ENCODE measurements at places on chromosomes 1 and 21.

DNA sequence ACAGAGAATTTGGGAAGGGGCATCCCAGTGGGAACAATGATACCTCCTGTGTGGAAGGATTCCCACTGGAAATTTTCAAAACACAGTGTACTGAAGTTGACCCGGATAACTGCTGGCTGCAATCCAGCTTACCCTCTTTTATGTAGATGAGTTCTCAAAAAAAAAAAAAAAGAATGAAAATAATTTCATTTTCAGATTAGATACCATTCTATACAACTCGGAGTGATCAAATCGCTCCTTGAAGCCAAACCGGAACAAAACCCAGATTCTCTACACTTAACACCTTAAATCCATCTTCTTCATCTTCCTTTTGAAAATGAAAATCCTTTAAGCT is 69.1 kb downstream of the KAZN start:
- DNase-seq = no peak

GRCh38 chr21:30354308-30355005 is 6.1 kb upstream of the KRTAP23-1 start:
- no peak for DNase-seq

DNA sequence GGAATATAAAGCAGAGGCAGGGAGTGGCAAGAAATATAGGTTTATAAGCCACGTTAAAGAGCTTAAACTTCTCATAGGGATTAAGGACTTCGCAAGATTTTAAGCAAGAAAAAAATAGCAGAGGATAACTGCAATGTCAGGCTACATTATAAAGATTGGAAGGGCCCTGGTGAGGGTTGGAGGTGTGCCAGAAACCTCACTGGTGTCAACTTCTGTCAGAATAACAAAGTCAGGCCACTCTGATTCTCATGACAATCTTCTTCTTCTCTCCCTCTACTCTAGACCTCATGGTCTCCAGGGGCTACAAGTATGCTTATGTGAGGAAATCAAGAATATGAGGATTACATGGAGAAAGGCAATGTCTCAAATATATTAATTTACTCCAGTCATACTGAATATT is 32.6 kb upstream of the FMO2 start:
- DNase-seq = no peak

DNA sequence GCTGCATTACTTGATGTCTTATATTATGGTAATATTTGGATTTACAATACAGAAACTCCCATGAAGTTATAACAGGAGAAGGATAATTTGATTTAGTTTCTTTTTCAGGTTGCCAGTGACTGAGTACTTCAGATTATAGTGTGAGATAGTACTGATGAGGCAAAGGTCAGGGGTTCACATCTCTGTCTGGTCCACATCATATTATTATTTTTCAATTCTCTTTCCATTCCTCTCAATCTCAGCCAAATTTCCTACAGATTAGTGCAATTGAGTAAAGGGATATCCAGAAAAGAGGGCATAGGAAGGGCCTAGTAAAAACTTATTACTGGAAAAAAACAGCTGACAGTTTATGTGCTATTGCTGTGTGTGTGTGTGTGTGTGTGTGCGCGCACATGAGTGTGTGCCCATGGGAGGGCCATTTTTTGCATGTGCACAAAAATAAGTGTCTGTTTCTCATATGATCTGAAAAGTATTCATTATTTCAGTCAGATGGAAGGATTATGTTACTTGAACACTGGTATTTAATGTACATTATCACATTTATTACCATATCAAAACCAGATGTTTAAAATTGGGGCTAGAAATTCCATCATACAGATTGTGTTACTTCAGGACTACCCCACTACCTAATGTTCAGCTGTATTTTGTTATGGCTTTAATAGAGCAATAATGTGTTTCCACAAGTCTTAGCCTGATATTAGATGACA is 78.3 kb upstream of the KCNK2 start:
- no peak for DNase-seq

GRCh38 chr1:82162486-82163420 is 362.0 kb downstream of the ADGRL2 start:
- no peak for DNase-seq

- no peak for DNase-seq
These were observed 9.5 kb upstream of the PADI3 start for GRCh38 chr1:17239420-17239819.

DNA sequence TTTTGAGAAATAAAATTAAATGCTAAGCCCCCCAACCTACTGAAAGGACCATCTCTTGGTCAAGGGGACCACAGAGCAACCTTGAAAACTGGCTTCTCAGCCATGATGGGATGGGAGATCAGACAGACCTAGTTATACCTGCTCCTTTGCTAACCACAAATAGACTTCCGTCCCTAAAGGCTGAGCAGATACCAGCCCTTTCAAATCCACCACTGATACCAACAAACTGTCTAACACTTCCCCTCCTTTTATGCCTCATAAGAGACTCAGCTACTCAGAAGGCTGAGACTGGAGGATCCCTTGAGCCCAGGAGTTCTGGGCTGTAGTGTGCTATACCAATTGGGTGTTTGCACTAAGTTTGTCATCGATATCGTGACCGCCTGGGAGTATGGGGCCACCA is 407.3 kb downstream of the SIPA1L2 start:
- no peak for DNase-seq

DNA sequence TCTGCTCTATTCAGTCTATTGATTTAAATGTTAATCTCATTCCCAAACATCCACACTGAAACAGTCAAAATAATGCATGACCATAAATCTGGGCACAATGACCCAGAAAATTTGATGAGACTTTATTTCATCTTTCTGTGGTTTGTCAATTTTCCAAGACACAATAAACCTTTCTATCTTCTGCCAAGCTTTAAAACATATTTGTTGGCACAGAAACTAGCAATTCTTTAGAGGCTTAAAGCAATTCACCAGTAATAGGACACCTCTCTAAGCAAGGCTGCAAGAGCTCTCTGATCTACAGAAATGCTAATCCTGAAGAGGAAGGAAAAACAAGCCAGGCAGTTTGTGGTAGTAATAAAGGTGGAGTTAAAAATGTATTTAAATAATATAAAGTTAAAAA is 113.7 kb downstream of the FCRL5 start:
- DNase-seq = peak; percentile 14

DNA sequence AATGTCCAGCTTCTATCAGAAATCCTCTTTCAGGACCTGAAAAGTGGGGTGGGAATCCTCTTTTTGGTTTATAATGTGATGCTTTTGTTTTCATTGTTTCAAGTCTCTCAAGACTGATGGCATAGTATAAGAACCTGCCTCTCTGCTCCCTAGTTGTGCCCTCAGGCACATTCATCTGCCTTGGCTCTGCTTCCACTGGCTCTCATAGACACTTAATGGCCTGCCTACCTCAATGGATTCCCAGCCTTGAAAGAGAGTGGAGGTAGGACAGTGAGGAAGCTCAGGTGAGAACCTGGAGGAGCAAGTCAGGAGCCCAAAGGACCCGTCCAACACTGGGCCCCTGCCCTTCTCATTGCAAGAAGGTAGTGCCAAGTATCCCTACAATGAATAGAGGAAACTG is 4.8 kb downstream of the TTLL7 start:
- DNase-seq = no peak

- DNase-seq = no peak
These were observed 3.2 kb upstream of the GUK1 start for GRCh38 chr1:228136901-228137300.

DNA sequence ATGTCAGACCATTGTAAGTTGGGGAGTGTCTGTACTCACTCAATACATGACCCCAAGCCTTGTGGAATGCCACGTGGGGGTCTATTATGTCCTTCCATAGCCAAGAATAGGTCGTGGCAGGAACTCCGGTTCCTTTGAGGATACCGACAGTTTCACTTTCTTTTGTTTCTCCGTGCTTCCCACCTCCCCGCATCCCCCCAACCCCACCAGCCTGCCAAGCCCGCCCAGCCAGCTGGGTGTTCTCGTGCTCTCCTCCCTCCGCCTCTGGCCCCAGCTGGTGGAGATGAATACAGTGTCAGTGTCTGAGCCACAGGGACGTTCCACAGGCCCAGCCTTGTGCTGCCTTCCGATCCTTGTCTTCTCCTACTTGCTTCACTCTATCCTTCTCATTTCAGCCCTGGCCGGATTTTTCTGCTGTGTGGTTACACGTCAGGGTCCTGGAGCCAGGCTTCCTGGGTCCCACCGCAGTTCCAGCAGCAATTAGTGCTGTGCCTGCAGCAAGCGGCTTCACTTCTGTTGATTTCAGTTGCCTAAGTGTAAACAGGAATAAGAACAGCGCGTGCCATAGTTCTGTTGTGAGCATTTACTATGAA is 4.1 kb upstream of the AGTRAP start:
- no peak for DNase-seq

DNA sequence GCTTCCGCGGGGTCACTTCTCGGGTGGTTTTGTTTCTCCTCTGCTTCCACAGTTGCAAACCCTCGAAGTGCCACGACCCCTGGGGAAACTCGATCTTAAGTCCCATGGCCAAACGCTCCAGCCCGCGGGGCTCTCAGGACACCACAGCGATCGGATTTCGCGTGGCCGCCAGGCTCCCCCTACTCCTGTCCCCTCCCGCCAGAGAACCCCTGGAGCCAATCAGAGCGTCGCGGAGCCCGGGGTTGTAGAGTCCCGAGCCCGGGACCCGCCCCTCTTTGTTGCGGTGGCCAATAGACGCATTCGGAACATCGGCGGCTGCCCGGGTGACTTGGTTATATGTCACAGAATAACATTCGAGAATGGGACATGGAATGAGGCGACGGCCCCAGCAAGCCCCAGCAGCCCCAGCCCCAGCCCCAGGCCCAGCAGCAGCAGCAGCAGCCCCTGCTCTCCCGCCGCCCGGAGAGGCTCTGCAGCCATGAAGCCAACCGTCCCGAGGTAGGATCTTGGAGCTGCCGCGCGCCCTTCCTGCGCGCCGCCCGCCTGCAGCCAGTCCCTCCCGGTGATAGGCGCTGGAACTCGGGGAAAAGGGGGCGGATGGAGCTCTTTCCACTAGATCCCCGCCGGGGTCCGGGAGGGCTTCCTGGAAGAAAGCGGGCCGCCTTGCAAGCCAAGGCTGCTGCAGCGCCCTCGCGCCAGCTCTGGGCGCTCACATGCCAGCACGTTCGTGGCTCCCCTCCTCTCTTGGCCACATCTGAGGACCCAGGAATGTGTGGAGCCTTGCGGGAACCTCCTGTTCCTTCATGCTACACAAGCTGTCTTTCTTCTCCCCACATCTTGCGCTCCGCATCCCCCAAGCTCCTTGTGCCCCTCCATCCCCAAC is at the start of gene VASH2:
TSS of gene VASH2 (plus strand) at position 299 of the 883 bp plus-strand sequence. CDS start 1,002 bp downstream, outside the sequence.
- DNase-seq = peak; percentile 94

GRCh38 chr1:57345916-57346315 is 77.9 kb downstream of the DAB1 start:
- no peak for DNase-seq

- no peak for DNase-seq
These were observed 172.6 kb upstream of the HMCN1 start for GRCh38 chr1:185561629-185562028.

DNA sequence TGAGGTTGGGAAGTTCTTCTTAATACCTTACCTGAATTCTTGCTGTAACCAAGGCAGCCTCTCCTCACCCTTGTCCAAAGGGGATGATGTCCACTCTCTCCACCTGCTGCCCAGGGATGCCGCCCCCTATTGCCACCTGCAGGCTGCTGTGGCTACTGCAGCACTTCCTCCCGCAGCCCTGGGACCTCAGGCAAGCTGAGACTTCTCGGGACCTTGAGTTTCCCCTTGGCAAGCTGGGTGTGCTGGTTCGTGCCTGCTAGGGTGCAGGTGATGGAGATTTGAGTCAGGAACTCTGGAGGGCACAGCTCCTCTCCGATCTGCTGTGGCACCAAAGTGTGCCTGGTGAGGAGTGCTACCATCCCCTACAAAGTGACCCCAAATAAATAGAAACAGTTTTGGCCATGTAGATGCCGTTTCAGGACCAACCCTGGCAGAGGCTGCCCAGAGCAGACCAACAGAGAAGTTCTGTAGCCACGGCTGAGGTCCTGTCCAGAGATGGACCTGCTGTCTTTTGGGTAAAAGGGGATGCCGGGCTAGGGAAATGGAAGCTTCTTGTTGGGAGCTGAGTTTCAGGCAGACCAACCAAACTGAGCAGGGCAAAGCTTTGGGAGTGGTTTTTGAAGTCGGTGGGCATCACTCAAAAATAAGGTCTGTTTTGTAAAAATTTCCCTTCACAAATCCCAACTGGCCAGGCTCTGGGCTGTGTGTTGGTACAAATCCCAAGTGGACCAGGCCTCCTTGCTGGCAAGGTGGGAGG is 31.7 kb downstream of the RUNX3 start:
- DNase-seq = no peak

GRCh38 chr1:46136711-46137110 is 4.3 kb upstream of the PIK3R3 start:
- no peak for DNase-seq

- no peak for DNase-seq
These were observed 1.7 kb upstream of the GJB5 start for GRCh38 chr1:34753163-34753562.

DNA sequence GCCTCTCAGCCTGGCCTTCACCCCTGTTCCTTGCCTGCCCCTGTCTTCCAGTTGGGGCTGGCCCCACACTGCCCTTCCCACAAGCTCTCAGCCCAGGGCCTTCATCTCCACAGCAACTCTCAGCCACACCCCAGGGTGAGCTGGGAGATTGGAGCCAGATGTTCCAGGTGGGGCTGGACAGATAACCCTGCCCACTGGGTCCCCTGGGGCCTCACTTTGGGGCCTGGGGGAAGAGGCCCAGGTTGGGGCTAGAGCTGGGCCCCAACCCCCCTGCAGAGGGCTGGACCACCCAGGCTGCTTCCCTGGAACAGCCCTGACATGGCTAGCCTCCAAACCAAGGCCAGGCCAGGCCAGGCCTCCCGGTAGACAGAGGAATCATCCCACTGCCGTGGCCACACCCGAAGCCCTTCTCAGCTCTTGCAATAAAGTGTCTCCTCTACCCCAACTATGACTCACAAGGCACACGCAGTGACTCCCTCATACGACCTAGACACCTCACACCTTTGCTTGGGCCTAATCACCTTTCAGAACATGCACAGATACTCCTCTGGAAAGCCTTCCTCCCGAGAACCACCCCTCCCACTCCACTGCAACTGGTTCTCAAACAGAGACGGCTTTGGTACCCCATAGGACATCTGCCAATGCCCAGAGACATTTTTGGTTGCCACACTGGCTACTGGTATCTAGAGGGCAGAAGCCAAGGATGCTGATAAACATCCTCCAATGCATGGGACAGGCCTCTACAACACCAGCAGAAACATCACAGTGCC is 22.2 kb downstream of the SLC2A1 start:
- no peak for DNase-seq

DNA sequence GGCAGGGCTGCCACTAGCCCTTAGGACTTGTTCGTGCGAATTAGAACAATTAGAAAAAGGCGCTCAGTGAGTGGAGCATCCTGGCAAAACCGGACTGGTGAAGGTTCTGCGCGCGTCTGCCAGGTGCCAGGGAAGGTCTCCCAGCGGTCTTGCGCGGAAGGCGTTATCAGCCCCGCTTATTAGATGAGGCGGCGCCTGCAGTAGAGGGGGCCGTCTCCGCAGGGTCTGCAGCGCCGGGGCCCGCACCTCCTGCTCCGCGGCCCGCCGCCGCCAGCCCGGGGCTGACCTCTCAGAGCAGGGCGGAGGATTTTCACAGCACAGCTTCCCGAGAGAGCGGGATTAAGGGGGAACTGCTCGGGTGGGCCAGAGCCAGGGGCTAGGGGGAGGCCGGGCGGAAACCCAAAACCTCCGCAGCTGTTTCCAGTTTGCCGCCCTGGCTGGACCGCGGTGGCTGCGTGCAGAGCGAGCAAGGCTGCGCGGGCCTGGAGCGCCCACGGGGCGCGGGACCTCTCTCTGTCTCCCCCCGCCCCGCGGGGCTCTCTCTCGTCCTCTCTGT is 155.2 kb downstream of the FOXD2 start:
- no peak for DNase-seq
